ENCODE measurements at places on chromosomes 13 and 19.

DNA sequence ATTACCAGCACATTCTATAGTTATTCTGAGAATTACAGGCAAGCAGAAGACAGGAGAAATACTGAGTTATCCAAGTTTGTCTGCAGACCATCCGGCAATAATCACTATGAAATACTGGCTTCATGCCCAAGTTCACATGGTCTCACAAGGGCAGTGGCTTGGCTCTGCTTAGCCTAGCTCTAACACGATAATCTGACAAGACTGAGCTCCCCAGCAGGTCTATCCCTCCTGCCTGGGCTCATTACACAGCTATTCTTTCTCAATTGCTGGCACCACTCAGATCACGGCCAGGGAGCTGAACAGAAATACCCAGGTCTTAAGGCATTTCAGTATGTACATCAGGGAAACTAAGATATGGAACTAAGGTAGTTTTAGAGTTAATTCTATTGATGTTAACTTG, 361.6 kb upstream of the PCDH20 start:
- DNase-seq, result no peak

DNA sequence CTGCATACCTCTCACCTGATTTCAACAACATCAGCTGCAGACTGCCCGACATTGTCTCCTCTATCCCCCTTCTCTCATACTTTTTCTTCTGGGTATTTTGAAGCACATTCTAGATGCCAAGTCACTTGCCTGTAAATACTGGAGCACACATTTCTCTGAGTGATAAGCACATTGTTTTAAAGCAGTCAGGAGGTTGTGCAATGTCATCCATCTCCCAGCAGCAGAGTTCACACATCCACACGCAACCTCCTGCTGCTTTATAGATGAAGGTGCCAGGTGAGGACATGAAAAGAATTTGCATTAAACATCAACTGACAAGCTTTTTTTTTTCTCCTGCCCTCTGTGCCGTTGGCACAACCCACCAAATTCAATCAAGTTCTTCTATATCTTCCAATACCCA, 5.5 kb downstream of the UPK1A start:
- DNase-seq, result no peak

GRCh38 chr13:24050796-24051715, 109.5 kb upstream of the SPATA13 start:
- DNase-seq, result no peak

GRCh38 chr19:29217616-29218015, 4.7 kb upstream of the UQCRFS1 start:
- DNase-seq, result no peak

- no peak for DNase-seq
Measured at GRCh38 chr13:84082462-84082861, 200.2 kb upstream of the SLITRK1 start.

DNA sequence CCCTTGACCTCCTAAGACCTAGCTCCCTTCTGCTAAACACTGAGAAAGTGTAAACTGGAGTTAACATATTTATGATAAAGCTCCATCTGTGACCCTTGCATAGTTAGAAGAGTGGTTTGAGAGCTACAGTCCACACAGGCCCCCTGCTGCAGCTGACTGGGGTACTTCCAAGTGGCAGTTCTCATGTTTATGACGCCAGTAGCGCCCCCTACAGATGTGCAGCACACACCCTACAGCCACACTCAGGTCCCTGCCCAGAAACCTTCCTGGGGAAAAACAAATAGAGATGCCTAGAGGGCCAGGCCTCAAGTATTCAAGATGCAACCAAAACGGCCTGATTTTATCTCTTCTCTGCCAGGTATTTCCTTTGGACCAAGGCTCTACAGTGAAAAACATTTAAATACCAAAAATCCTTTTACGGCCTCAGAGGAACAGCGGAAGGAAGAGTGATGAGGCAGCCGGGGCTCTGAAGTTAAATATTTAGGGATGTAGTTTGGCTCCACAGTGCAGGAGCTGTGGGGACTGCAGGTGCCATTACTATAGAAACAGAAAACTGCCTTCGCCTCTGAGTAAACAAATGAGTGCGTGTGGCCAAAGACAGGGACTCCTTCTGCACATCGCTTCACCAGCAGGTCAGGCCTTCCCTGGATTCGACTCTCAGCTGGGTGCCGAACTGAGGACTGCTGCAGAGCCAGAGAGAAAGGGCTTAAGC, 553.1 kb downstream of the EFNB2 start:
- DNase-seq, result no peak
